ENCODE measurements at places on chromosomes 11 and 22.
A peak's percentile ranks its signal among the peaks of the same experiment; 100 is the strongest.

- no peak for DNase-seq
These were observed 3.7 kb downstream of the RAC2 start for GRCh38 chr22:37240240-37240940.

DNA sequence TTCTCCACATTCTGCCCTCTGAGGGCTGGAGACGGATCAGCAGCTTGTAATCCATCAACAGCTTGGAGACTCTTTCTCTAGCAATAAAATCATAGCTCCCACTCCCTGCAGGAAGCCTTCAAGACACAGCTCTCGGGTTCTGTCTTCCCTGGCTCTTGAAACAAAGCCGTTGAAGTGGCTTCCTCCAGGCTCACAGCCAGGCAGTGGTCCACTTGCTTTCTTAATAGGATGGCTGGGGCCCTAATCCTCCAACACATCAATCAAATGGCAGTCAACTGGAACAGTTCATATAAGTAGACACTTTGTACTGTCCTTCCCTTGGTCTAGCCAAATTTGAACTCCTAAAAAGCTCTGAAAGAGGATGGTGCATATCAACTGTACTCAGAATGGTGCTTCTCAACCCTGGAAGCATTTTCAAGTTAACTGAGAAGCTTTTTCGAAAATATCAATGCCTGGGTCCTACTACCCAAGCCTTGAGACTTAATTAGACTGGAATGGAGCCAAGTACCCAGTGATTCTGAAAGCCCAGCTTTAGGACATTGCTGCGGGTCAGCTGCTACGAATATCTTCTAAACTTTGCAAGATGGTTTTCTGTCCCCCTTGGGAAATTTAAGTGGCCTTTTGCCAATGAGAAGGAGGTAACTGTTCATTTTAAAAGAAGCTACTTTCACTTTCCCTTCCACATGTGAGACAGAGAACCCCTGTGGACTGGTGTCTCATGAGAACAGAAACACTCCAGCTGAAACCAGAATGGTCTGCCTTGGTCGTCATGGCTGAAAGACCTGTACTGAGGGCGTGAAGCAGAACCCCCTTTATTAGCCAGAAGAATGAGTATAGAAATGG, 74.7 kb downstream of the SC5D start:
- DNase-seq: no peak

DNA sequence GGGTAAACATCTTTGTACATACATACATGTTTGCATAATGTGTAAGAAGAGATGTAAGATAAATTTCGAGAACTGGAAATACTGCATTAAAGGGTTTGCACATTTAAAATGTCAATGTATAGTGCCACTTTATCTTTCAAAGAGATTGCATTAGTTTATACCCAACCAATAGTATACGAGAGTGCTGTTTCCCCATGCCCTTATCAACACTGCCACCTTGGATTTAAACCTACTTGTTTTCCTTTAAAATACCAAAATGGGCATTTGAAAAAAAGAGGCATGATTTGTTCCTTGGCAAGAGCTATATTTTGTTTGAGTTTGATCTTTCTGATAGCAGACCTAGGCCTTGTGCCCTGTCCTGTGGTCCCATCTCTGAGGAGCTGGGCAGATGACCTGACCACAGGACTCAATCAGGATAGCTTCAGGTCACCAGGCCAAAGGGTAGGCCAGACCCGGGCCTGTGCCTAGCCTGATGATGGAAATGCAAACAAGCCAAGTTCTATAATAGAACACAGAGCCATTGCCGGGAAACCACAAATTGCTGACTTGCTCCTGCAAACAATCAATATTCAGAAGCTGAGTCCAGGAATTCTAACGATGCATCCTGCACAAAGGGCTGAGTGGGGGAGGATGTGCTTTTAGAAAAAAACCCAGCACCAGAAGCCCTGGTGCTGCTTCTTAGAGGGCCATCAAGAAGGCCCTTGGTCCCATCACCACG, 16.9 kb upstream of the ALG8 start:
- DNase-seq: no peak

GRCh38 chr11:105738986-105739795, 129.3 kb downstream of the GRIA4 start:
- no peak for DNase-seq

GRCh38 chr11:121540627-121541026, 87.9 kb upstream of the SORL1-AS1 start:
- no peak for DNase-seq

GRCh38 chr11:114432893-114433292, 6.4 kb upstream of the REXO2 start:
- DNase-seq: no peak

DNA sequence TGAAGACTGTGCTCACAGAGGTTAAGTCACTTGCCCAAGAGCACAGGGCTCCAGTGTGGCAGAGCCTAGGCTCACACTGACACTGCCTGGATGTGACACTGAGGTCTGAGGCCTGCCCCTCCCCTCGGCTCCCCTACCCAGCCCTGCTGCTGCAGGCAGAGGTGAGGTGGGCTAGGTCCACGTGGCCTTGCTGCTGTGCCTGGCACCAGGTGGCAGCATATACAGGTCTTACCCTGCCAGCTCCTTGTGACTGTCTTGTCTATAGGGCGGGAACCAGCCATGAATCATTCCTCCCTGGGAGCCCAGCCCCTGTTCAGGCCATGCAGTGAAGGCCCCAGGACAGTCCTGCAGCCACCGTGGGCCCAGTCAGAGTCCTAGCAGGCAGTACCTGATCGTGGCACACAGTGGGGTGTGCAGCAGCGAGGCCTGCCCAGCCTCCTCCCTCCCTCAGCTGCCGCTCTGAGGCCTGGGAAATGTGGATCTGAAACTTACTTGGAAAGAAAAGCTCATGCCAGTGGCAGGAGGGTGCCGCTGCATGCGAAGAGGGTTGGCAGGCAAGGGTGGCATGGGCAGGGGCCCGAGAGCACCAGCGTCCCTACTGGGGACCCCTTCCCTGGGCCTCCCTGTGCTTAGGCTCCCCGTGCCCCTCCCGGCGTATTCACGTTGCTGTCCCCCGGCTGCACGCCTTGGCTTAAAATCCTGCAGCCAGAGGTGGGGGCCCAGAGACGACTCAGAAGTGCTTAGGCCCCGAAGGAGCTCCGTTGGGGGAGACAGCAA, 1.2 kb upstream of the CERK start:
- DNase-seq: peak; percentile 71

- DNase-seq: no peak
These were observed 21.1 kb downstream of the PRR14L start for GRCh38 chr22:31728857-31729256.

DNA sequence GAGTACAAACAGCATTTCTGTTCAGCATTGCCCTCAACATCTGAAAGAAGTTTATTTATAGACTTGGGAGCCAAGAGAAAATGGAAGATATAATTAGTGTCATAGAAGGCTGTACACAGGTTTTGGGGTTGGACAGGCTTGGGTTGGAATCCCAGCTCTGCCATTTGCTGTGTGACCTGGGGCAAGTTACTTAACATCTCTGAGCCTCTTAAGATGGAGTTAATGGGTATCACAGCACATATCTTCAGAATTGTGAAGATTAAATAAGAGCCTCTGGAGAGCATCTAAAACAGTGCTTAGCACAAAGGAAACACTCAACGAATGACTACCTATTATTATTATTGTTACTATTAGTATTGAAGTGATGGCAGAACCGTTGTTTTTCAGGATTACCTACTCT, 12.1 kb downstream of the CACNG2 start:
- no peak for DNase-seq

Data from HTR-8/SVneo (cell line).